ENCODE measurements at places on chromosomes 16 and 17.

- DNase-seq = no peak
Measured at GRCh38 chr17:61158376-61158775, 241.3 kb upstream of the TBX2 start.

DNA sequence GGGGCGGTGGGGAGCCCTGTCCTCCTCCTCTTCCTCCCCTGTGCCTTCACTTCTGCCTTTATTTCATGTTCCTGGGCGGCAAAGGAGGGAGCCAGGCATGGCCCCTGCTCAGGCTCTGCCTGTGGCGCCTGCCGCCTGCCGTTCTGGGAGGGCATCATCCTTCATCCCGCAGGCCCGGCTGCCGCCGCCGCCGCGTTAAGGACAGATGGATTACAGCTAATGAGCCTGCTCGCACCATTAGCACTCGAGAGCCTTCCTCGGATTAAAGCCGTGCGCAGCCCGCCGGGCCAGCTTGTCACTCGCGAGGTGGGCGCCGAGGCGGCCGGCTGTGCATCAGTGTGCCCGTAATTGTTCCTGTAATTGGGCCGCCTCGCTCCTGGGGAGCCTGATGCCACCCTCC is 127.7 kb upstream of the GSE1 start:
- DNase-seq = peak; percentile 65

DNA sequence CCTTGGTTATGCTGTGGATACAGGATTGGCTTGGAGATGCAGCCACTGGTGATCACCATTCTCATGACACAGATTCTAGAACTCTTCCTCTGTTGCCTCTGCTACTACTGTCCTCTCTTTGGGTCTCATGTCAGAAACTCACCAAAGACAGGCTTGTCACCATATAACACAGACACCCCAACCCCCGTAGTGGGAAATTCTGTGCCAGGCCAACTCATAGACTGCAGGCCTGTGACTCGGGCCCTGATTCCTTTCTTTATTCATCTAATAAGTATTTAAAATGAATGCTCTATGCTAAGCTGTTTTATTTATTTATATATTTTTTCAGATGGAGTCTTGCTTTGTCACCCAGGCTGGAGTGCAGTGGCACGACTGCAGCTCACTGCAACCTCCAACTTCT is 9.5 kb downstream of the CYB5D2 start:
- DNase-seq = no peak

DNA sequence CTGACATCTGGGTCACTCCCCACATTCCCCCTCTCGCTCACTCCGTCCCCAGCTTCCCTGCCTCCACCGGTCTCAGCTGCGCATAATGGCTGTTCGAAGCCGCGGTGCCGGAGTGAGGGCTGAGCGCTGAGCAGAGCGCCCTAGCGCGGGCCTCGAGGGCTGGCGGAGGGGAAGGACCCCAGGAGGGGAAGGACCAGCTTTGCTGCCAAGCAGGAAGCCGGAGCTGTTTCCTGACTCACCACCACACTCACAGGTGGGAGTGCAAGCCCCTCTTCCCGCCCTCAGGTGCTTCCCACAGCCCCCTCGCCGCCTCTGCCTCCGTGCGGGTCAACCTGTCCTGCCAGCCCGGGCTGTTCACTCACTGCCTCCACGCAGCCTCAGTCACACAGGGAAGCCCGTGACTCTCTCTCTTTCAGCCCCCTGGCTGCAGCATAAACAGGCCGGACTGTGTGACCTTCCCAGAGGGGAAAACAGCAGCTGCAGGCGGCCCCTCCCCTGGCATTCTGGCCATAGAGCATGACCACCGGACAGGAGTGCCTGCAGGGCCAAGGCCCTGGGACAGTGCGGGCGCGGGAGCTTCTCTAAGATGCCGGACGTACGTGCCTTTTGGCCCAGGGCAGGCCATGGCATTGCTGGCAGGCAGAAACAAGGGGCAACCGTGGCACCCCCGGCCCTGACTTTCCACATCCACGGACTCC is 23.7 kb downstream of the SLC43A2 start:
- peak; percentile 52 for DNase-seq

DNA sequence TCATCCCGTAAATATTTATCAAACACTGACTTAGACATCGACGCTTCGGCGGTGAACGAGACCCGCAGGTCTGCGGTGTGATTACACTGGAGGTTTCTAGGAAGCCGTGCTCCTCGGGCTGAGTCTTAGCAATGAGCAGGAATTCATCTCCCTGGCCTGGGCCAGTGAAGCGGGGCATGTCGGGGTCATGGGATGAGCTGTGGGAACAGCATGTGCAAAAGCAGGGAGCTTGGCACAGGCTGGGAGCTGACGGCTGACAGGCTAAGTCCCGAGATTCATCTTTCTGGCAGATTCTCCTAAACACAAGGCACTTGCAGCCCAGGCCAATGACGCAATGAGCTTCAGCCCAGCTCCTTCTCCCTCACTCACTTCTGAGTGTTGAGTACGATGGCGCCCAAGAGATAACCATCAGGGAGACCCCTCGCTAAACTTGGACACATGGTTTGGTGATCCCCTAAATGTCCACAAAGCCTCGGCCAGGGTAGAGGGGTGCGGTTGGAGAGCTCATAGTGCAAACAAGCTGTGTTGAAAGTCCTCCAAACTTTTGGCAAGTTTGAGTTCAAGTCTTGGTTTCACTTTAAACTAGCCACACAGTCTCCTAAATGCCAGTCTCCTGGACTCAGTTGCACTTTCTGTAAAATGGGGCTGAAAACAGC is 12.8 kb downstream of the CRISPLD2 start:
- no peak for DNase-seq
